Trophoblast cell (in vitro differentiated cells and primary cell): ENCODE measurements at places on chromosomes 7 and 10.

- H3K27ac ChIP-seq = no peak overlapping the region
- H3K36me3 ChIP-seq = no peaks in the 10 kb centered on the region
- no peaks in the 10 kb centered on the region for H3K27me3 ChIP-seq
- no peak for DNase-seq
- H3K4me3 ChIP-seq = no peak overlapping the region
- H3K4me1 ChIP-seq = no peaks in the 10 kb centered on the region
Observed at GRCh38 chr7:107551936-107552335, 11.8 kb downstream of the COG5 start.

- no peak overlapping the region for H3K4me3 ChIP-seq
- no peaks in the 10 kb centered on the region for H3K27me3 ChIP-seq
- DNase-seq = no peak
- no peaks in the 10 kb centered on the region for H3K36me3 ChIP-seq
- peaks cover 2% of the 10 kb centered on the region for H3K4me1 ChIP-seq
Observed at GRCh38 chr7:147894271-147894670, 696.3 kb upstream of the C7orf33 start.

DNA sequence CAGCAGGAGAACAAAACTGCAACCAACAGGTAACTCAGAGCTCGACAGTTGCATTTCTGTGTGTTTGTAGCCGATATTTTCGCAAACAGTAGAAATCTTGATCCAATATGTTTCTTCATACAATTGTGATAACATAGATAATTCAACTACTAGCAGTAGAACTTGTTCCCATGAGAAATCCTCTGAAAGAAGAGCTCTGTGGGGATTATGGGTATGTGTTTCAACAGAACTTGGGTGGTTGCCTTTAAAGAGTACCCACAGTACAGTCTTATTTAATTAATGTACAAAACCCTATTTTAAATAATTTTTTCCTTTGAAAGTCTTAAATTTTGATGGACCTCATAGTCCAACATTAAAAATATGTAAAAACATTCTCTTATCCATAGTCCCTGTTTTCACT, 266.1 kb downstream of the PARD3 start:
- no peaks in the 10 kb centered on the region for H3K36me3 ChIP-seq
- DNase-seq = no peak

DNA sequence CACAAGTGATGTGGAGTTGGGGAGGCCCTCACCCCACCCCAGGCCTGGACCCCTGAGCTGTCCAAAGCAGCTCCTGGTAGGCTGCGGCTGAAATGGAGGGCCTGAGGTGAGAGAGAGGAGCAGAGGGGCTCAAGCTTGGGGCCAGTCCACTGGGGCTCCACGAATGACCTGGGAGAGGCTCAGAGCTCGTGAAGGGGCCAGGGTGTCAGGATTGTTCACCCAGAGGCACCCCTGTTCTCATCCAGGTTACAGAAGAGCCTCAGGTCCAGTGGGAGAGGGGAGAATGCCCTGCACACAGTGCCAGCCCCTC, 102.2 kb upstream of the RET start:
- DNase-seq = no peak
- no peak overlapping the region for H3K27ac ChIP-seq
- H3K36me3 ChIP-seq = no peaks in the 10 kb centered on the region
- peaks cover 3% of the 10 kb centered on the region for H3K4me1 ChIP-seq

- H3K4me3 ChIP-seq = no peak overlapping the region
- H3K36me3 ChIP-seq = no peaks in the 10 kb centered on the region
Observed at GRCh38 chr10:56095506-56096225, 265.4 kb downstream of the ZWINT start.

DNA sequence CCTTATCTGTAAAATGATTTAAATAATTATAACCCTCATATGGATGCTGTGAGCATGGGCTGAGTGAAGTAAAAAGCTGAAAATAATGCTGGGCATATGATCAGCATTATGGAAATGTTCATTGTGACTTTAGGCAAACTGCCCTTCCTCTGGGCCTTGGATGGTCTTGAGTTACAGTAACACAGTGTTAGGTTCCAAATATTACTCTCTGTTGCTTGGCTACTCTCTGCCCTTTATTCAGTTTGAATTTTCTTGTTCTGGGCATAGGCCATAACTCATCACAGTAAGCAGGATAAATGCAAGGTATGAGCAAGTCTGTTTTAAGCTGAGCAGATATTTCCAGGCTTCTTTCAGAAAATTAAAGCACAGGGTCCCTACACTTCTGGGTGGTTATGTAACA, 868.0 kb downstream of the KCNMA1 start:
- H3K27me3 ChIP-seq = no peaks in the 10 kb centered on the region
- no peaks in the 10 kb centered on the region for H3K36me3 ChIP-seq
- no peak for DNase-seq

DNA sequence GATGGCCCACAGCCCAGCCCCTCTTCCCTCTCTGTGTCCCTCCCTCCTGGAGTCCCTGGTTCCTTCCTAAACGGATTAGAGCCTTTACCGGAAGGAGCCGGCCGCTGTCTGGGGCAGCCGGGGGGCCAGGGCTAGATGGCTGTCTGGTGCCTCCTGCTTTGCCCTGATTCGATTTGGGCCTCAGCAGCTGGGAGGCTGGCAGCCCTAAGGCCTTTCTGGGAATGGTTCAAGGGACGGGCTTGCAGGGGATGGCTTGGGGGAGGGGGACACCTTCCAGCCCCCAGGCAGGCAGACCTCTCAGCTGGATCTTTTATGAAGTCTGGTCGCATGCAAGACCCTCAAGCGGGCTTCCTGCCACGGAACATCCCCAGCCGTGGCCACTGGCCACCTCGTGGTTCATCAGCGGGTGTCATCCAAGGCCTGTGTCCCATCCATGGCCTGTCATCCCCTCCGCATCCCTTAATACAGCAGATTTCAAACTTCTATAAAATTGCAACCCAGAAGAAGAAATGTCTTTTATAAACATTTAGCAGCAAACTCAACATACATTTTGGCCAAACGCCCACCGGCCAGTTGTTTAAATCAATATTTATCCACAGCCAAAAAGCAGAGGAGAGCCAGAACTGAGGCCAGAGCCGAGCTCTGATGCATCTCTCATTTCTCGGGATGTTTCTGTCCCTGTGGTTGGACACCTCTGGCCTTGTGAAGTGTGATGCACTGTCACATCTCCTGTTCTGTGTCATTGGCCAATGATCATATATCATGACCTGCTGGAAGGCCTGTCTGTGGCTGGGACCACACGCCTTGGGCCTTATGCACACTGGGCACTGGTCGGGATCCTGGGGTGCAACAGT, 52.0 kb downstream of the GTF2IRD1 start:
- no peak overlapping the region for H3K4me3 ChIP-seq
- H3K4me1 ChIP-seq = no peaks in the 10 kb centered on the region
- H3K27ac ChIP-seq = no peak overlapping the region
- DNase-seq = no peak
- no peaks in the 10 kb centered on the region for H3K27me3 ChIP-seq

- H3K4me3 ChIP-seq = no peak overlapping the region
- no peaks in the 10 kb centered on the region for H3K27me3 ChIP-seq
- no peak for DNase-seq
- no peak overlapping the region for H3K27ac ChIP-seq
Observed at GRCh38 chr10:109183366-109183765, 739.9 kb downstream of the XPNPEP1 start.

- no peak overlapping the region for H3K27ac ChIP-seq
- H3K4me3 ChIP-seq = no peak overlapping the region
- no peaks in the 10 kb centered on the region for H3K36me3 ChIP-seq
- DNase-seq = no peak
Observed at GRCh38 chr10:9577746-9578145, 1439.9 kb upstream of the CELF2 start.

DNA sequence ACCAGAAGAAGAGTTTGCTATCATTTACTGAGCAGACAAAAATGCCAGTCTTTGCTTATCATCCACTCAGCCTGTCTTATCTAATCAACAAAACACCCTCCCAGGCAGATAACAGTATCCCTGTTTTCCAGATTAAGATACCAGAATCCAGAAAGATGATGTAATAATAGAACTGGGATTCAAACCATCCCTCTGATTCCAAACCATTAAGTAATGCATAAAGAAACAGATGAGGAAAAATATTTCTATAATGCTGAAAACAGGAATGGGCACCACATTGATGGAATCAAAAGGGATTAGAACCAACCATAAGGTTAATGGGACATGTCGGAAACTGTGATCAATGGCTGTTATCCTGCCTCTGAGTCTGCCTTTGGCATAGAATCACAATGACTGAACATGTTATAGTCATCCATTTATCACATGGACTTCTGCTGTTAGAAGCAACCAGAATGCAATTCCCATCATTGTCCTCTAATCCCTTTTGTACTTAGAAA, 92.1 kb upstream of the RSU1 start:
- no peaks in the 10 kb centered on the region for H3K36me3 ChIP-seq
- no peaks in the 10 kb centered on the region for H3K27me3 ChIP-seq
- H3K4me1 ChIP-seq = no peaks in the 10 kb centered on the region

- H3K27ac ChIP-seq = no peak overlapping the region
- H3K36me3 ChIP-seq = peaks cover 56% of the 10 kb centered on the region
- peaks cover 3% of the 10 kb centered on the region for H3K4me1 ChIP-seq
- H3K27me3 ChIP-seq = no peaks in the 10 kb centered on the region
- no peak overlapping the region for H3K4me3 ChIP-seq
Observed at GRCh38 chr7:6026011-6026819, 5.0 kb upstream of the ANKRD61 start.

- no peak overlapping the region for H3K4me3 ChIP-seq
- H3K27me3 ChIP-seq = no peaks in the 10 kb centered on the region
- peaks cover 26% of the 10 kb centered on the region for H3K4me1 ChIP-seq
- DNase-seq = no peak
- H3K36me3 ChIP-seq = peaks cover 2% of the 10 kb centered on the region
Observed at GRCh38 chr10:398954-399353, 263.7 kb downstream of the ZMYND11 start.

- peaks cover 2% of the 10 kb centered on the region for H3K4me1 ChIP-seq
- H3K27ac ChIP-seq = peak overlapping the region; percentile 23
- H3K36me3 ChIP-seq = no peaks in the 10 kb centered on the region
Observed at GRCh38 chr10:60943316-60944057, 498 bp downstream of the RHOBTB1 start.

- no peaks in the 10 kb centered on the region for H3K27me3 ChIP-seq
- H3K4me1 ChIP-seq = no peaks in the 10 kb centered on the region
- no peak for DNase-seq
Observed at GRCh38 chr7:131945957-131946544, 389.6 kb upstream of the PODXL start.

GRCh38 chr7:128025819-128026218, 5.4 kb downstream of the LRRC4 start:
- peaks cover 17% of the 10 kb centered on the region for H3K36me3 ChIP-seq
- no peak for DNase-seq

DNA sequence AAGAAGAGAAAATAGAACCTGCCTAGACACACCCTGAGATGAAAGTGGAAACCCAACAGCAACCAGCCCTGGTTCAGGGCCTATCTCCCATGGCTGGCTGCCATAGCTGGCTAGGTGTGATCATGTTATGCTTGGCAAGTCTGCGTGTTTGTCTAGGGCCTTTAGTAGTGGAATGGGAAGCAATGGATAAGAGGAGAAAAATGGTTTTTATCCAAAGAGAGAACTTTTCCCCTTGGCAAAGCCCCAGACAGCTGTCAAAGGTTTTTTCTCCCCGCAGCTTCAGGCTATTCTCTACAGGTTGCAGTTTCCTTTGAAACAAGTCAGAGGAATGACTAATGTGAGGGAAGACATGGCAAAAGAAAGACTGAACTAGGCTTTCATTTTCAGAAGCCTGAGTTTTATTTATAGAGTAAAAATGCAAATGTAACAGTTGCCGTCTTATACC, 161.5 kb downstream of the SEMA3D start:
- no peak for DNase-seq
- H3K36me3 ChIP-seq = no peaks in the 10 kb centered on the region
- peaks cover 2% of the 10 kb centered on the region for H3K4me1 ChIP-seq
- no peak overlapping the region for H3K4me3 ChIP-seq
- H3K27ac ChIP-seq = no peak overlapping the region

GRCh38 chr7:39453743-39454355, 112.4 kb upstream of the YAE1 start:
- DNase-seq = peak; percentile 72
- H3K27ac ChIP-seq = no peak overlapping the region
- no peak overlapping the region for H3K4me3 ChIP-seq
- no peaks in the 10 kb centered on the region for H3K27me3 ChIP-seq

- no peaks in the 10 kb centered on the region for H3K27me3 ChIP-seq
- H3K27ac ChIP-seq = no peak overlapping the region
- DNase-seq = peak; percentile 6
- no peak overlapping the region for H3K4me3 ChIP-seq
Observed at GRCh38 chr7:133282094-133282493, 29.2 kb downstream of the EXOC4 start.

DNA sequence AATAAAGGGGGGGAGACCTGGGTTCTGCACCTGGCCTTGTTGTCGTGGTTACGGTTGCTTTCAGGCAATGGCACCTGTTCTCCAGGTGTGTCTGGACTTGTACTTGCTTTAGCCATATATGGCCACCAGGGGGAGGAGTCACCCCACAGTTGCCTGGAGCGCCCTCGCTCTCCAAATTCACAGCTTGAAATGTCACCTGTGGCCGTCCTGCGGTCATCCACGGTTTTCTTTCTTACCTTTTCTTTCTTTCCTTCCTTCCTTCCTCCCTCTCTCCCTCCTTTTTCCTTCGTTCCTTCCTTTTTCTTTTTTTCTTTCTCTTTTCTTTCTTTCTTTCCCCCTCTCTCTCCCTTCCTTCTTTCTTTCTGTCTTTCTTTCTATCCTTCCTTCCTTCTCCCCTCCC, 157.2 kb upstream of the ZNF92 start:
- DNase-seq = peak; percentile 50
- H3K4me1 ChIP-seq = no peaks in the 10 kb centered on the region
- no peaks in the 10 kb centered on the region for H3K27me3 ChIP-seq

- H3K4me1 ChIP-seq = peaks cover 4% of the 10 kb centered on the region
- H3K36me3 ChIP-seq = no peaks in the 10 kb centered on the region
- H3K27ac ChIP-seq = no peak overlapping the region
- no peaks in the 10 kb centered on the region for H3K27me3 ChIP-seq
- DNase-seq = no peak
Observed at GRCh38 chr10:118950190-118950680, 79.3 kb upstream of the NANOS1 start.

- no peak overlapping the region for H3K27ac ChIP-seq
- no peaks in the 10 kb centered on the region for H3K27me3 ChIP-seq
- no peak overlapping the region for H3K4me3 ChIP-seq
- H3K36me3 ChIP-seq = no peaks in the 10 kb centered on the region
- no peaks in the 10 kb centered on the region for H3K4me1 ChIP-seq
- no peak for DNase-seq
Observed at GRCh38 chr7:154937837-154938236, 65.1 kb downstream of the PAXIP1 start.

GRCh38 chr7:111516612-111517011, 45.7 kb downstream of the IMMP2L start:
- no peaks in the 10 kb centered on the region for H3K4me1 ChIP-seq
- H3K36me3 ChIP-seq = no peaks in the 10 kb centered on the region
- DNase-seq = peak; percentile 24
- H3K4me3 ChIP-seq = no peak overlapping the region
- H3K27me3 ChIP-seq = no peaks in the 10 kb centered on the region
- no peak overlapping the region for H3K27ac ChIP-seq

GRCh38 chr7:30918676-30919075, 7.0 kb downstream of the AQP1 start:
- H3K27me3 ChIP-seq = no peaks in the 10 kb centered on the region
- DNase-seq = no peak
- no peak overlapping the region for H3K4me3 ChIP-seq
